ENCODE measurements at places on chromosomes 5 and 9. TPM values are rescaled to one million over a fixed set of nuclear protein-coding genes. Genes with fewer than 3 reads are reported as not detected.

DNA sequence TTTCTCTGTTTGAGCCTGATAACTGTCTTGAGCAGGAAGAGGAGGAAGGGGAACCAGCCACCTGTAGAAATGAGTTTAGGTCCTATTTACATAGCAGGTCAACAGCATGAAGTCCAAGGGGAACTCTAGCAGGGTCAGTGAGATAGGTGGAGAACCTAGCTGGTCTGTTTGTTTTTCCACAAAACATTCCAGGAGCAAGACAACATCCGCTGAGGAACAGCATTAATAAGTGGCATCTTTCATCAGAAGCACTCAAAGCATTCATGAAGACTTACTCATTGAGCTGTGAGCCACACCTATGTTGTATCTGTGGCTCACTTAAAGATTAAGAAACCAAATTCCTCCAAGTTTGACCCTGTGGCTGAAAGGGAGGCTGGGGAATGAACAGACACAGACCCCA, 115.9 kb downstream of the ACTBL2 start:
- no peaks in the 10 kb centered on the region for H3K4me1 ChIP-seq
- H3K4me3 ChIP-seq: no peak overlapping the region
- no peaks in the 10 kb centered on the region for H3K36me3 ChIP-seq
- no peak overlapping the region for H3K27ac ChIP-seq
- DNase-seq: no peak
- no peaks in the 10 kb centered on the region for H3K27me3 ChIP-seq

- peak overlapping the region; percentile 55 for H3K4me3 ChIP-seq
- DNase-seq: peak; percentile 91
- no peaks in the 10 kb centered on the region for H3K27me3 ChIP-seq
Observed at GRCh38 chr5:124651663-124652513, 94.6 kb downstream of the ZNF608 start.

GRCh38 chr5:149205625-149206523, 64.6 kb downstream of the ABLIM3 start:
- H3K27ac ChIP-seq: no peak overlapping the region
- H3K27me3 ChIP-seq: no peaks in the 10 kb centered on the region
- no peak overlapping the region for H3K4me3 ChIP-seq
- H3K36me3 ChIP-seq: no peaks in the 10 kb centered on the region
- no peaks in the 10 kb centered on the region for H3K4me1 ChIP-seq
- no peak for DNase-seq

- no peak within 1 kb of the TSS for H3K27ac ChIP-seq
- H3K4me3 ChIP-seq: no peak within 1 kb of the TSS
- H3K36me3 ChIP-seq: no peaks in the 10 kb centered on the region
- no peaks in the 10 kb centered on the region for H3K27me3 ChIP-seq
- no peaks in the 10 kb centered on the region for H3K4me1 ChIP-seq
- no peak for DNase-seq
Observed at GRCh38 chr5:174045470-174046025, at the start of gene NSG2. NSG2 (plus strand) TSS chr5:174045706; CDS start chr5:174046756, 1,050 bp downstream.

GRCh38 chr5:133524666-133525065, 87.7 kb downstream of the FSTL4 start:
- no peaks in the 10 kb centered on the region for H3K4me1 ChIP-seq
- no peak for DNase-seq
- no peaks in the 10 kb centered on the region for H3K27me3 ChIP-seq
- H3K4me3 ChIP-seq: no peak overlapping the region
- no peaks in the 10 kb centered on the region for H3K36me3 ChIP-seq

- DNase-seq: no peak
- H3K27ac ChIP-seq: no peak overlapping the region
- H3K36me3 ChIP-seq: no peaks in the 10 kb centered on the region
- no peaks in the 10 kb centered on the region for H3K4me1 ChIP-seq
Observed at GRCh38 chr9:3823842-3824475, 298.2 kb upstream of the RFX3 start.

- H3K36me3 ChIP-seq: no peaks in the 10 kb centered on the region
- no peak for DNase-seq
- peak overlapping the region; percentile 12 for H3K27ac ChIP-seq
Observed at GRCh38 chr5:76547242-76547890, 75.8 kb downstream of the F2RL2 start.

DNA sequence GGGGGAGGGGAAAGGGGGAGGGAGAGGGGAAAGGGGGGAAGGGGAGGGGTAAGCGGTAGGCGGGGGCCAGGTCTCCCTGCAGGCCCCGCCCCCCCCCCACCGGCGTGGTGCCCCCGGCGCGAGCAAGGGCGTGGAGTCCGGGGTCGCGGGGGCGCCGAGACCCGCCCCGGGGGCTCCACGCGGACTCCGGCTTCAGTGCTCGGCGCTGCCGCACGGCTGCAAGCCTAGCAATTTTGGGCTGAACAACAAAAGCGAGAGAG, 10.8 kb downstream of the C9orf50 start:
- peak overlapping the region; percentile 92 for H3K27ac ChIP-seq
- H3K36me3 ChIP-seq: no peaks in the 10 kb centered on the region
- H3K27me3 ChIP-seq: no peaks in the 10 kb centered on the region
- H3K4me1 ChIP-seq: peaks cover 35% of the 10 kb centered on the region
- no peak for DNase-seq

- DNase-seq: no peak
- no peaks in the 10 kb centered on the region for H3K27me3 ChIP-seq
- H3K36me3 ChIP-seq: no peaks in the 10 kb centered on the region
Observed at GRCh38 chr5:45512521-45512920, 183.7 kb downstream of the HCN1 start.

DNA sequence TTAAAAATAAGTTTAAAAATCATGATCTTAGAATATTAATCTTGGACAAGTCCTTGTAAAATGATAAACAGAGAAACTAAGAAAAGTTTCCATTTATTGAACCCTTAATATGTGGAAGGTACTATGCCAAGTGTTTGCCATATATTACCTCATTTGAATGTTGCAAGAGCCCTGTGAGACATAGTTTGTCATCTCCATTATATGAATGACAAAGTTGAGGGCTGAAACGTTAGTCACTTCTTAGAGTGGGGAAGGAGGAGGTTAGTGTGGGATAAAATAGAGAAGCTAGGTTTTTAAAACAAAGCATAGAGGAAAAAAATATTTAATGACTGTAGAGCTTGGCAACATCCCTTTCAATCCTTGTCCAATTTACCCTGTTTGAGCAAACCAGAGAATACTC, 2.0 kb downstream of the TNC start:
- no peaks in the 10 kb centered on the region for H3K27me3 ChIP-seq
- no peaks in the 10 kb centered on the region for H3K4me1 ChIP-seq
- DNase-seq: no peak

The PCDHGC4 gene
- 7.5 TPM for total RNA-seq

The OR13F1 gene
- total RNA-seq: not detected

The CDH18 gene
- not detected for total RNA-seq

The PCDHA9 gene
- 0.66 TPM for total RNA-seq

The SVEP1 gene
- total RNA-seq: 43.5 TPM

The LCN9 gene
- total RNA-seq: not detected

All from sigmoid colon (tissue), 7 donors.